COLO829 (cell line): ENCODE measurements at places on chromosomes 1 and 21.

GRCh38 chr1:110878993-110879392 is 6.0 kb downstream of the CD53 start:
- no peak for DNase-seq

GRCh38 chr1:182622901-182623528 is 18.8 kb upstream of the RGS16 start:
- no peak for DNase-seq

GRCh38 chr21:40678681-40679284 is 168.2 kb downstream of the DSCAM start:
- no peak for DNase-seq

GRCh38 chr1:221672965-221673364 is 68.9 kb downstream of the DUSP10 start:
- DNase-seq = no peak

DNA sequence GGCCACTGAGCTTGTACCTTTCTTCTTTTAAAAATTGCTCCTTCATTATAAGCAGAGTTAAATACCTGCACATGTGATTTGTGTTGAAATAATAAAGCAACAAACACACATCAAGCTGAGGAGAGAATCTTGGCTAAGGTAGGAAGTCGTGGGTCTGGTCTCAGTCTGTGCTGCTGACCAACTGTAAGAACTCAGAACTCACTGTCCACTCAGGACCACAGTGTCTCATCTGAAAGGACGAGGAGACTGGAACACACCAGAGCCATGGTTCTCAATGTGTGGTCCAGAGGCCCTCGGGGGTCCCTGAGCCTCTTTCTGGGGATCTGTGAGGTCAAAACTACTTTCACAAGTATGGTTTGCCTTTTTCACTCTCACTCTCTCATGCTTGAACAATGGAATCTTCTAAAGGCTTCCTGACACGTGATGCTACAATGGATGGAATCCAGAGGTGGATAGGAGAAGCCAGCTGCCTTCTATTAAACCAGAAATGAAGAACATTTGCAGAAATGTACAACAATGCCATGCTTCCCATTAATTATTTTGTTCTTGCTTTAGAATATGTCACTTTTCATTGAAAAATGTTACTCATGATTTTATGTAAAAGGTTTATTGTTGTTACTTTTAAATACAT is 17.3 kb upstream of the ETS2 start:
- no peak for DNase-seq

GRCh38 chr1:27877115-27877416 is 4.7 kb downstream of the THEMIS2 start:
- DNase-seq = no peak

DNA sequence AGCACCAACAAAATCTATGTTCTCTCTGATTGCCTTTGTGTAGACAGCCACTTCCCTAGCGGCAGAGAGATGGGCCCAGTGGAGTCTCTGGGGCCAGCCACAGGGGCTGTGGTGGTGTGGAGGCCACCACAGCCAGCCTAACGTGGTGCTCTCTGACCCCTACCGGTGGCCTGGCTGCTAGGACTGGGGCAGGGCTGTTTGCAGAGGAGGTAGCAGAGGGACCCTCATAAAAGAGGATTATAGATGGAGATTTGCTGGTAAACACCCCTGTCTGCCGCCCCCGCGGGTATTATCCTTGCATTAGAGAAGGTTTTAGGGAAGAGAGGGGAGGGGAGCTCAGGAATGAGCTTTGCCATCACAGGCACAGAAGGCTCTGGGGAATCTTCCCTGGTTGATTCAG is 310.3 kb upstream of the VAMP3 start:
- DNase-seq = no peak
